ENCODE measurements at places on chromosomes 5 and 9.

DNA sequence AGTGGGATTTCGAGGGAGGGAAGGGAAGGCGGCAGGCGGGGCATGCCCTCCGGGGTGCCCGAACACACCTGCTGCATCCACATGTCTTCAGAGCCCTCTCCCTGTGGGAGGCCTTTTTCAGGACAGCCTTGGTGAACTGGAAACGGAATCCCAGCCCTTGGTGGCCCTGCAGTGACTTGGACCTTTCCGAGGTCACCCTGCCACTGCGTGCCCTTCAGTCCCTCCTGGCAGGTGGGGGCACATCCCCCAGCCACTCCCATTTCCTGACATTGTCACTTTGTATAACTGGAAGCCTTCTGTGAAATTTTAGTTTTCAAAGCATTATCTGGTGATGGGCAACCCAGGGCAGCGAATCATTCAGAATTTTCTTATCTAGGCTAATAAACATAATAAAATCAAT is 11.0 kb upstream of the AHRR start:
- no peak for DNase-seq

DNA sequence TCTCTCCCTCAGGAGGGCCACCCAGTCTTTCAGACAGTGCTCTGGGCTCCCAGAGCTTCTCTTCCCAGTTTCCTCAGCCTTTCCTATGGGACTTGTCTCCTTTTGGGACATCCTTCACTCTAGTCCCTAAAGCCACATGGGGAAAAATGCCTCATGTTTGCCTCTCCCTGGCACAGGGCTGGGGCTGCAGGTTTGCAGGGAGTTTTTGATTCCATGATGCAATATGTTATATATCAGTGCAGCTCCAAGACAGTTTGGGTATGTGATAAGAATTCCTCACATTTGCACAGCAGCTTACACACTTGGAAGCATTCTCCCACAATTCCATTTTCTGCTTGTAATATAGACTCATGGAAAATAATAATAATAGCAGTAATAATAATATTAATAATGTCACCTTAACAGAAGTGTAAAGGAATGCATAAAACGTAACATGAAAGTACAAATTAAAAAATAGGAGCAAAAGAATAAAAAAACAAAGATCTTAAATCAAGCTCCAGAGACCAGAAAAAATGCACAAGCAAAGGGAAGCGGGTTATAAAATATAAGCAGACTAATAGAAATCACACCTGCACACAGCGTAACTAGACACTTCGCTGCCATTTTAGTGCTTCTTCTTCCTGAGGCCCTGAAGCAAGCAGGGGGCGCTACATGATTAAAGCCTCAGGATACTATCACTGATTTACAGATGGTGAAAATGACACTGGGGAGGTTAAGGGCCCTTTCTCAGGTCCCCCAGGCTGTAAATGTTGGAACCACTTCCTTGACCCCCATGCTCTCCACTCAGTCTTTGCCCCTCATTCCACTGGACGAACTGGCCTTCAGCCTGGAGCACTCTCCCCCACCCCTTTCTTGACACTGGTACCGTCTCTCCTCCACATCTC is 70.0 kb upstream of the IL17B start:
- no peak for DNase-seq

- DNase-seq = no peak
Measured at GRCh38 chr5:143114481-143114880, 289.0 kb downstream of the NR3C1 start.

DNA sequence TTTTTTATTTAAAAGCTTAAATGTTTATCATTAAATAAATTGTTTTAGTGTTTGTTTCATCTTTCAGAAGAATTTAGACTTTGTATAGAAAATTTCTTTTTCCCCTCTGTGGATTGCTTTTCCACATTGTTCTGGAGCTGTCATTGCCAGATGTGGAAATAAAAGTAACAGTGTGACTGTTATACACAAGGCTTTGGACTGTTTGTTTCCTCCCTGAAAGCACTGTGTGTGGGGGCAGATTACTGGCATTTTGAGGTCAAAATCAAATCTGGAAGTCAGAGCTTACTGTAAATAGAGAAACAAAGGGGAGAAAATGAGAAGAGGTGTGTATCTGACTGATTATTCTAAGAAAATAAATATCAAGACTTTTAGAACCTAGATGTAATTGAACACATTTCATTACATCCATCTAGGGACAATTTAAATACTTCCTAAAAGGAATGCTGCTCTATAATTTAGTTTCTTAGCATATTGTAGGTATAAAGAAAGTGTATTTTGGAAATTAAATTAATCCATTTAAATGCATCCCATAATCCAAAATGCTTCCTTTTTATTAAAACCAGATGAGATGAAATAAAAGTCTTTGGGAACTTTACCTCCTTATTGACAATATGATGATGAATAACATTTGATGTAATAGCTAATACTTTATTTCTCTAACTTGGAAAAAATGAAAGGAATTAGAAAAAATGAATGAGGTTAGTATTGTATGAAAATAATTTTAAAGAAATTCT is 51.9 kb downstream of the ERCC6L2 start:
- no peak for DNase-seq

GRCh38 chr5:76870046-76870445 is 20.2 kb downstream of the S100Z start:
- no peak for DNase-seq
